ENCODE measurements at places on chromosomes 5 and 9.

DNA sequence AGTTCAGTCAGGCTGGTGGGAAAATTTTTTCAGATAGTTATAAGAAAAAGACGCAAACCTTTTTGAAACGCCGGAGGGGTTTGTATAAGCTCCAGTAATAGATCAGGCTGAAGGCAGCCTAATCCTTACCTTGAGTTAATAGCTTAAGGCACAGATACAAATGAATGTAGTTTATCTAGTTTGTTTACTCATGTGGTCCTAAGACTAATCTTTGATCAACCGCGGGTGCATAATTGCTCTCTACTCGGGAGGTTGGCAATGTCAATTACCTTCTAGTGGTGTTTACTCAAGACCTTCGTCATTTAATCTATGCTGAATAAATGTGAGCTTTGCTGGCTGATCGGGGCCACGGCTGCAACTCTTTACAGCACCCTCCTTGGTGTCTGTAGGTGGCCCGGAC is 665 bp upstream of the INSL4 start:
- no peak for DNase-seq

DNA sequence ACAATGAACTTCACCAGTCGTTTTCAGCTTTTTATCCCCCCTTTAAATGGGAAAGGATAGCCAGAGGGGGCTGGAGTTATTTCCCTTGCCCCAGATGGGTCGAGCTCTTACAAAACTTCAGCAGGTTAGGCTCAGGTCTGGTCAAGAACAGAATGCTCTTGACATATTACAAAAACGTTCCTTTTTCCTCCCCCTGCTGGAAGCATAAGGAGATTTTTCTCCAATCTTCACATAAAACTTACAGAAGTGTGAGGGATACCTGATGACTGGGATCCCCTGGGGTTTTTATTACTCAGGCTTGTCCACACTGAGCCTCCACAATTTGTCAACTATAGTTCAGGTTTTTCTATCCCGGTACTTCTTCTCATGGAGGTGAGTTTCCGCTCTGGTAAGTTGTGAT is 60.8 kb downstream of the CSF2 start:
- DNase-seq = no peak

DNA sequence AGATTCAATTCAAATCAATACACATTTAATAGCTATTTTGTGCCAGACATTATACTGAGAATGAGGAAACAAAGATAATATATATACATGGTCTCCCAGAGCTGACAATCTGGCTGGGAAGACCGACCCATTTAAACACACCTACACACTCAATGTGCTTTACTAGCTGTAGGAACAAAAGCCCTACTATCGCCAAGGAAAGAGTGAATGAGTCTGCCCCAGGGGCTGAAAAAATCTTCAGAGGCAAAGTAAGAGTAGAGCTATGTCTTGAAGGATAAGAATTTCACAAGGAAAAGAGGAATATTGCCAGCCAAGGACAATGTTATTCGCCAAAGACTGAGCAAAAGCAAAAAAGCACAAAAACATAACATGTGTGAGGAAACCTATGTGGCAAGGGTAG is 6.6 kb downstream of the PFDN1 start:
- no peak for DNase-seq

DNA sequence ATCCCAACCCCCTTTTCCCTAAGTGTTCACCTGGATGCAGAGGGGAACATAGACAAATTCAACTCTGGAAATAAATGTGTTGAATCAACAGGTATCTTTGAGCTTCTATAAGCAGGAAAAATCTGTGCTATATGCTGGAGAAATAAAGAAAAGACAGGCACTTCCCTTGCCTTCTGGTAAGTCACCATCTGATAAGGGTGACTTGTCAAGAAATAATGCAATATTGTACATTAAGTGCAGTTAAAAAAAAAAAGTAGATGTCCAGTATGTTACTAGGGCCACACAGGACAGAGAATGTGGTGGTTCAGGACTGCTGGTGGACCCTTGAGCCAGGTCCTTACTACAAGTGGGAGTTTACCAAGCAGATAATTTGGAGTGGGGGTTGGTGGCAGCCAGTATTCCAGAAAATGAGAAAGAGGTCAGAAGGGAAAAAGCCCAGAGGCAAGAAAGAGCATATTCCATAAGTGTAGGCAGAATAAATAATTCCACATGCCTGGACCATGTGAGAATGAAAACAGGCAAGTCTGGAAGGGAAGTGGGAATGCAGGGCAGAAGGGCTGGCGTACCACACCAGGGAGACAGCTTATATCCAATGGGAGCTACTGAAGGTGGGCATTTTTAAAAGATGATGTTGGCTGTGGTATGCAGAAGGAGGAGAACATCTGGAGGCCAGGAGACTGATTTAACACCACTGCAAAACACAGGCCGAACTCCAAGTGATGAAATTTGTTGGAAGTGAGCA is 209.9 kb downstream of the SEMA5A start:
- DNase-seq = no peak

DNA sequence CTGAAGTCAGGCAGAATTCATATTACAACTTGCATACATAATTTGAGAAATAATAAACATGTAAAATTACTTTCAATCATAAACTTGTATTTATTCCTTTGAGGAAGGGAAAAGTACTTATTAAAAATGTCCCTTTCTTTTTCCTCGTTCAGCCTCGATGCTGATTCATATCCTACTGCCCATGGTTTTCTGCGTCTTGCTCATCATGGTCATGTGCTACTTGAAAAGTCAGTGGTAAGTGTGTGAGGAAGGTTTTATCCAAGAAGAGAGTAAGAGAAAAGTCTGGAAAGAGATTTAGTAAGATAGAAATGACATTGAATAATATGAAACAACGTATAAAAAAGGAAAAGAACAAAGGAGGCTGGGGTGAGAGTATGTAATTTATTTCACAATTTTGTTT is 85.9 kb downstream of the OSMR start:
- DNase-seq = no peak

- no peak for DNase-seq
Observed at GRCh38 chr9:135474915-135475314, 4.7 kb upstream of the PPP1R26 start.

GRCh38 chr5:16414861-16415260 is 50.7 kb downstream of the ZNF622 start:
- DNase-seq = no peak

DNA sequence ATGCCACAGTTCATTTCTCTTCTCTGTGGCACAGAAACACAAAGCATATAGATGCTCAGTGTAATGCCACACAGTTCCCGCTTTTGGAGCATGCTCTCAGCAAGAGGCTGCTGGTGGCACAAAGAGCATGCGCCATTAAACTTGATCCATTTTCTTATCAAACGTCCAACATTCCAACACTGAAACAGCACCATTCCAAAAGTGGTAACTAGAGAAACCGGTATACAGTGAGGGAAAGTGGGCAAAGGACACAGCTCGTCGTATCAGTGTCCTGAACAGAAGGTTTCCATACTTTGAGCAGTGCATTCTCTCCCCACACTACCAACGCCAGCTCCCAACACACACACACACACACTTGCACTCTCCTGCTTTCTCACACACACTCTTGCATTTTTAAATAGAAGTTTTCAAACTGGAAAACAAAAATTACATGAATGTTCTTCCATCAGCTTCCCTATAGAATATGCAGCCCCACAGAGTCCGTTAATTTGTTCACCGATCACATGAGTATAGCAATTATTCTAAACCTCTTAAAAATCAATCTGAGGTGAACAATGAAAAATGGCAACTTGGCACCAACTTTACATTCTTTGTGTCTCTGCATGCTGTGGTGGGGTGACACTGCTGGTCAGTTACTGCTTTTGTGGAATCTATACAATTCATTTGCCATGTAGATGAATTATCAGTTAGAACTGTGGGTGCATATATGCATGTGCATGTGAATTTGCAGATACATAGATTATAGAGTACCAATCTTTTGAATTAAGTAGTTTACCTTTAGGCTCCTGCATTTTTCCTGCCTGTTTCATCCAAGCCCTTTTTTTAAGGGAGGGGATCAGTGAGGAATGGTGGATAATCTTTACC is 5.7 kb downstream of the NFIB start:
- no peak for DNase-seq

DNA sequence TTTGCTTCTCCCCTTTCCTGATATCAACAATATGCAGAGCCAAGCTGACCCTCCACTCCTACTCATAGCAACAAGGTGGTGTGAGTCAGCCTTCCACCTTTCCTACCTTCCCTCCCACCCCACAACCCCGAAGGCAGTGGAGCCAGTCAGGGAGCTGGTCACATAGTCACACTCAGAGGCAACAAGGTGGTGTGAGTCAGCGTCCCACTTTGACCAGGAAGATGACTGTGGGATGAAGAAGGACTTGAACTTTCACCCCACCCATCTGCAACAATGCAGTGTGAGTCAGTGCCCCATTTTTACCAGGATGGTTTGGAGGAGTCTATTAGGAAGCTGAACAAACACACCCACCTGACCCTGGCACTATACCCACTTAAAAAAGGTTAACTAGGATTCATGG is 30.1 kb upstream of the ZNF782 start:
- no peak for DNase-seq

DNA sequence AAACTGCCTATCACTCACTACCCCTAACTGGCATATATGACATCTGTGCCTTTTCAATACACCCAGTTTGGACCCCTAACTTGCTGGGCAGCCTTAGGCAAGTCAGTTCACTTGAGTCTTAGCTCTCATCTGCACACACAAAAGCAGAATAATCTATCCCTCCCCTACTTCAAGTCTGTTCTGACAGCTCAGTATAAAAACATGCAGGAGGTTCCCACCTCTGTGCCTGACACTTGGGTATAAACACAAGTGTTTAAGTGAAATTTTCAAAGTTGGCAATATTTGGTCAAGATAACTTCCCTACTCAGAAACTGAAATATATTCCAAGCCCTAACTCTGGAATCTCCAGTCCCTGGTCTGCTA is 12.6 kb downstream of the HNRNPH1 start:
- no peak for DNase-seq

DNA sequence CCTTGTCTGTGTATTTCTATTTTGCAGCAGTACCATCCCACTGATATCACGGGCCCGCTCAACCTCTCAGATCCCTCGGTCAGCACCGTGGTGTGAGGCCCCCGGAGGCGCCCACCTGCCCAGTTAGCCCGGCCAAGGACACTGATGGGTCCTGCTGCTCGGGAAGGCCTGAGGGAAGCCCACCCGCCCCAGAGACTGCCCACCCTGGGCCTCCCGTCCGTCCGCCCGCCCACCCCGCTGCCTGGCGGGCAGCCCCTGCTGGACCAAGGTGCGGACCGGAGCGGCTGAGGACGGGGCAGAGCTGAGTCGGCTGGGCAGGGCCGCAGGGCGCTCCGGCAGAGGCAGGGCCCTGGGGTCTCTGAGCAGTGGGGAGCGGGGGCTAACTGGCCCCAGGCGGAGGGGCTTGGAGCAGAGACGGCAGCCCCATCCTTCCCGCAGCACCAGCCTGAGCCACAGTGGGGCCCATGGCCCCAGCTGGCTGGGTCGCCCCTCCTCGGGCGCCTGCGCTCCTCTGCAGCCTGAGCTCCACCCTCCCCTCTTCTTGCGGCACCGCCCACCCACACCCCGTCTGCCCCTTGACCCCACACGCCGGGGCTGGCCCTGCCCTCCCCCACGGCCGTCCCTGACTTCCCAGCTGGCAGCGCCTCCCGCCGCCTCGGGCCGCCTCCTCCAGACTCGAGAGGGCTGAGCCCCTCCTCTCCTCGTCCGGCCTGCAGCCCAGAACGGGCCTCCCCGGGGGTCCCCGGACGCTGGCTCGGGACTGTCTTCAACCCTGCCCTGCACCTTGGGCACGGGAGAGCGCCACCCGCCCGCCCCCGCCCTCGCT is 1.9 kb downstream of the LRRC26 start:
- no peak for DNase-seq

DNA sequence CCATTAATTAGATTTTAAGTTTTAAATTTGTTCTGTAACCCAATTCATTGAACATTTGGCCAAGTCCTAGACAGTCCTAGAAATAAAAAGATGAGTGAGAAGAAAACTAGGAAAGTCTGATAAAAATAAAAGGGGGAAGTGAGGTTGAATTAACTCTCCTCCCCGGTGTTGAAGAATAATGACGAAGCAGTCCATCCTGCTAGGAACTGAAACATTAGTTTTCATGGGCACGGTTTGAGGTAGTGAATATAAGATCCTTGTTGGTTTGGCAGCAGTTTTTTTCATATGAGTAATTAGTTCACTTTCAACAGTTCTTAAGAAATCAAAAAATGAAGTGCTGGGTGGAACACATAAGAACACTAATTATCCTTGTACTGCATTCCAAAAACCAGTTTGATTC is 103.1 kb downstream of the MTREX start:
- no peak for DNase-seq

- peak; percentile 52 for DNase-seq
Observed at GRCh38 chr9:87725900-87726709, at the start of gene CTSL. CTSL (plus strand) TSS chr9:87726119; CDS start chr9:87727604, 1,485 bp downstream.

DNA sequence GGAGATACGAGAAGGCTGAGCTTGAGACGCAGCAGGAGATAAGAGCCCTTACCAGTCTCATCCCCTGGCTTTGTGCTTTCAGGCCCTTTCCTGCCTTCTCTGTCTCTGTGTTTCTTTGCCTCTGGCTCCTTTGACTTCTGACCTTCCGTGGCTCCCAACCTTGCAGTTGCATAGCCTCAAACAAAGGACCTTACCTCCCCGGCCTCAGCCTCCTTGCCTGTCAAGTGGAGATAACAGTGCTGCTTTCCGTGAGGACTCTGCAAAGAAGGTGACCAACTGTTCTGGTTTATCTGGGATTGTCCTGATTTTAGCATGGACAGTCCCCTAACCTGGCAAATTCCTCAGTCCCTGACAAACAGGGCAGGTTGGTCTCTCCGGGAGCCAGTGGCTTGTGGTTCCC is 287.8 kb upstream of the MVB12B start:
- DNase-seq = no peak

DNA sequence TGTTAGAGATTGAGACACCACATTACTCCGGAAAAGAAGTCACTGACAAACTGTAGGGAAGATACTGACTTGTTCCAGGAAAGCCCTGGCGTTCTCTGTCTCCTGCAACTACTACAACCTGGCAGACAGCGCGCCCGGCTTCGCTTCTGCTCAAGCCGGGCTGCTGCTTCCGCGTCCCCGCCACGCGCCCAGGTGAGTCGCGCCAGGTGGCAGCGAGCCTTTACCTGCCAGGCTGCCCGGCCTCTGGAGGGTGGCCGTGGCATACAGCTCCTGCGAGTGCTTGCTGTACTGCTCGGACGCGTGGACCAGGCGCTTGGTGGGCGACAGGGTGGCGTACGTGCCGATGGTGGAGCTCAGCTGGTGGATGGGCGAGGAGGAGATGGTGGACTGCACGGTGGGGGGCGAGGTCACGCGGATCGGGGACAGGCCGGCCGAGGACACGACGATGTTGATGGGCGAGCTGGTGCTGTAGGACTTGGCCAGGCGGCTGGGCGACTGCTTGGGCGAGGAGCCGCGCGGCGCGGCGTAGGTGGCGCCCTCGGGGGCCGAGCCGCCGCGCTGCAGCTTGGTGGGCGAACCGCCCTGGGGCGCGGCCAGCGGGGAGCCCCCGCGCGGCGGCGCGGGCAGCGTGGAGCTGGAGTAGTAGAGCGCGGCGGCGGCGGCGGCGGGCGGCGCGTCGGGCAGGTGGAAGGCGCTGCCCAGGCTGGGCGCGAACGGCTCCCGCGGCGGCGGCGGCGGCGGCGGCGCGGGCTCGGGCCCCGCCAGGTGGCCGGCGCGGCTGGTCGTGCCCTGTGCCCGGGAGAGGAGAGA is 519.6 kb downstream of the CTNND2 start:
- DNase-seq = no peak
